ENCODE measurements at places on chromosomes 2 and 18.

- DNase-seq: no peak
Observed at GRCh38 chr2:46964835-46965560, 49.4 kb upstream of the MCFD2 start.

DNA sequence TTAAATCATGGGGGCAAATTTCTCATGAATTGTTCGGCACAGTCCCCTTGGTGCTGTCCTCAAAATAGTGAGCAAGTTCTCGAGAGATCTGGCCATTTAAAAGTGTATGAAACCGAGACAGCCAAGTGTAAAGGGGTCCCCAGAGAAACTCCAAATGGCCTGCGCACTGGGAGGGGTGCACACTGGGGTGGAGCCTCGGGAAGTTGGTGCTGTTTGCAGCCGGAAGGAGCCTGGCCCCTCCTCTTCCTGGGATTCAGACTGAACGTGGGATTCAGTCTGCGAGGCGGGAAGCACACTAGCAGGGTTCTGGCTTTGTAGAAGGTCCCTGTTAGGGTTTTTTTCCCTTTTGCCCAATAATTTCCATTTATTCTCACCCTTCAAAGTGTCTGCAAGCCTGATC is 48.8 kb downstream of the RABL2A start:
- no peak for DNase-seq

DNA sequence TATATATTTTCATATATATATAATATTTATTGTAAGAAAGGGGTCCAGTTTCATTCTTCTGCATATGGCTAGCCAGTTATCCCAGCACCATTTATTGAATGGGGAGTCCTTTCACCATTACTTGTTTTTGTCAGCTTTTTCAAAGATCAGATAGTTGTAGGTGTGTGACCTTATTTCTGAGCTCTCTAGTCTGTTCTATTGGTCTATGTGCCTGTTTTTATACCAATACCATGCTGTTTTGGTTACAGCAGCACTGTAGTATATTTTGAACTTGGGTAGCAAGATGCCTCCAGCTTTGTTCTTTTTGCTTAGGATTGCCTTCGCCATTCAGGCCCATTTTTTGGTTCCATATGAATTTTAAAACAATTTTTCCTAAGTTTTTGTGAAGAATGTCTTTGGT is 320.1 kb downstream of the CDH2 start:
- DNase-seq: no peak

DNA sequence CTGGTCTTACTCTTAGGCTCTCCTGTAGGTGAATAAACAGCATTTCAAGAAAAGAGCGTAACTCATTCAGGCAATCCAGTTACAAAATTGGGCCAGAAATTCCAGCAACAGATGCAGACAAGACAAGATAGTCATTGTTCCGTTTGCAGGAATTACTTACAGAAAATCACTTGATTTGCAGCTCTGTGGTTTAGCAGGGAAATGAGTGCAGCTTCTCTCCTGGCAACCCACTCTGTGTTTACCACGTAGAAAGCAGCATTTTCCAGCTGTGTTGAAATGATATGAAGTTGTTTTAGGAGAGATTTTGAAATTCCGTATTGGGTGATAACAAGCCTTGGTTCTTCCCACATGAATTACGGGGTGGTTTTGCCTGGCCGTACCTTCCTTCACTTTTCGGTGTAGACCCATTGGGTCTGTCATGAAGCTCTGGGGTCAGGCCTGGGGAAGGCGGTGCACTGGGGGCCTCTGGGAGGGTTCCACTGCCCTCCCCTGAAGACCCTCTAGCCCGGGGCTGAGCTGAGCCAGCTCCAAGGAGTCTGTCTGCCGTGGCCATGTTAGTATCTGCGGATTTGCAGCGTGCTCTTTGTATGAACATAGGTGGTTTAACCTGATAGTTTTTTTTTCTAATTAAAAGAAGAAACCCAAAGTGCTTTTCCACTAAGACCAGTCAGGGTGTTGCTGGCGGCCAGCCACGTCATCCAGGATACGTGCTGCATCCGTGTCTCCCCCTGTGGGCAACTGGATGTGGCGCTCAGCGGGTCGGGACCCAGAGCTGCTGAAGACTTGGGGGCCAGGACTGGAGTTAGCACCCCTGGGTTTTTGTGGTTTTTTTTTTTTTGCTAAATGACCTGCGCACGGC is 58.9 kb upstream of the KCNG2 start:
- DNase-seq: no peak

GRCh38 chr2:168848225-168848624 is 42.0 kb downstream of the SPC25 start:
- DNase-seq: no peak

GRCh38 chr2:110978756-110979470 is 141.8 kb upstream of the BCL2L11 start:
- DNase-seq: no peak

- DNase-seq: no peak
Observed at GRCh38 chr2:234394450-234394849, 102.4 kb downstream of the ARL4C start.

- DNase-seq: no peak
Observed at GRCh38 chr18:9814431-9814830, 71.3 kb upstream of the TXNDC2 start.

- DNase-seq: no peak
Observed at GRCh38 chr2:216644842-216645635, 11.8 kb downstream of the IGFBP2 start.

DNA sequence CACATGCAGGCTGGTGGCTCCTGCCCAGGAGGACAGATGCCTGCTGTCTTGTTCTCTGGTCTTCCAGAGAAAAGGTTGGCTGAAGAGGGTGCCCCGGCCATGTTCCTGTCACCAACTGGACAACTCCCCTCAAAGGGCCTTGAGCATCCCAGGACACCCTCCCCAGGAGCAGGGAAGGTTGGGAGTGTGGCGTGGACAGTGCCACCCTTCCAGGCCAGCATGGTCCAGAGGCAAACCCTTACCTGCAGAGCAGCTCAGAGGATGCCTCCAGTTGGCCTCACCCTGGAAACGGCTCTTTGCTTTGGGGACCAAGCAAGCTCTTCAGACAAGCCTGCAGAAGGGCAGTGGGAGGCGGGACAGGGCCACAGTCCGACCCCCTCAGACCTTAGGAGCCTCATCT is 4.9 kb upstream of the GPC1 start:
- no peak for DNase-seq

DNA sequence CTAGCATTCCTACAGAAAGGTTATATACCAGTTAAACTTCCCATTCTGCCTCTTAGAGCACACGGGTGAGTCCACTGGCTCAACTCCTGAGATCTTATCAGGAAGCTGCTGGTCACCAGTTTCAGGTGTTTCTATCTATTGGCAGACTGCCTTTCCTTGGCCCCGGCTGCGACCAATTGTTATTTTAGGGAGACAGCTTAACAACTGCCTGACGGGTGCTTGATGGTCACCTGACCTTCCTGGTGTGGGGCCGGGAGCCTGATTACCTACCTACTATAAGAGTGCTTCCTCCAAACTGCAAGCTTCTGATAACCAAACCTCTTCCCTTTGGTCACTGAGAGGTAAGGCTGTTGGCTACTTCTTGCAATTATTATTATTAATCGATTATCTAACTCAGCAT is 122.1 kb upstream of the XIRP2 start:
- no peak for DNase-seq

DNA sequence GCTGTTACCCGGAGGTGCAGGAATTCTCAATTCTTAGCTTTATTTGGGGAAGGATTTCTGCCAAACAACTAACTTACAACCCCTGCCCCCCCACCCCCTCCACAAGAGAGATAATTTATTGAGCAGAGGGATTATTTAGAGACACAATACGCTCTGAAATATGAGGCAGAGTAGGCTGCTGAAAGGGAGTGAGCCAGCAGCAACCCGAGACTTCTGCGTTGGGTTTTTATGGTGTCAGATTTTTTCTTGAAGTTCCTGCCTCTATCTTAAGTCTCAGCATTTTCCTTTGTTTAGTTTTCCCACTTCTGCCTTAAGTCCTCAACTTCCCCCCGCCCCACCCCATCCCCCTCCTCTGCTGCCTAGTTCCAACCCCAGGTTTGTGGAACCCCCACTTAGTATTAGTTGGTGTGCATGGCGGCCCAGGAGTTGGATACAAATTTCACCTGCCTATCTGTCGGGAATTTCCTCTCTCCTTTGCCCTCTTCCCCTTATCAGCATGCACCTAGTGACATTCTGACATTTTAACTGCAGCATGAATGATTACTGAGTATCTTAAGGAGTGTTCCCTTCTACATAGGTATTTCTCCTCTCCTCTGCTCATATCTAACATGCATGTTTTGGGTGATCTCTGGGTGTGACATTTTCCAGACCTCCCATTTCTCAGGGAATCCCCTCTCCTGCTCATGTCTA is 1635.9 kb upstream of the LRRTM1 start:
- no peak for DNase-seq

- no peak for DNase-seq
Observed at GRCh38 chr2:112156152-112156986, 18.2 kb downstream of the FBLN7 start.

GRCh38 chr2:81327911-81328310 is 1023.4 kb upstream of the LRRTM1 start:
- DNase-seq: no peak

- no peak for DNase-seq
Observed at GRCh38 chr2:14520385-14520945, 112.1 kb upstream of the LRATD1 start.

- DNase-seq: no peak
Observed at GRCh38 chr2:216216951-216217903, 108.1 kb downstream of the XRCC5 start.

- DNase-seq: no peak
Observed at GRCh38 chr2:193276560-193276959, 1081.8 kb upstream of the TMEFF2 start.

DNA sequence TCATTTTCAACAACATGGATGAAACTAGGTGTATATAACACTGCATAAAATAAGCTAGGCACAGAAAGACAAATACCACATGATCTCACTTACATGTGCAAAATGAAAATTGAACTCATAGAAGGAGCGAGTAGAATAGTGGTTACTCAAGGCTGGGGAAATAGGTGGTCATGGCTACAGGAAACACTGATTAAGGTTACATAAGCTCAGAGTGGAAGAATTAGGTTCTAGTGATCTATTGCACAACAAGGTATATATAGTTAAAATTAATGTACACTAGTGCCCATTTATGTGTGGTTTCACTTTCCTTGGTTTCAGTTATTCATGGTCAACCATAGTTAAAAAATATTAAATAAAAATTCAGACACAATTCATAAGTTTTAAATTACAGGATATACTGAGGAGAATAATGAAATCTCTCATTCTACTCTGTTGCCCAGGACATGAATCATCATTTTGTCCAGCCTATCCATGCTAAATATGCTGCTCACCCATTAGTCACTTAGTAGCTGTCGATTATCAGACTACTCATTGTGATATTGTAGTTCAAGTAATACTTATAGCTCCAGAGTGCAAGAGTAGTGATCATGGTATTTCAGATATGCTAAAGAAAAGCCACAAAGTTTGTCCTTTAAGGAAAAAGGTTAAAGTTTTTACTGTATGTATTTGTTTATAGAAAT is 1530.9 kb upstream of the LRRTM1 start:
- no peak for DNase-seq

DNA sequence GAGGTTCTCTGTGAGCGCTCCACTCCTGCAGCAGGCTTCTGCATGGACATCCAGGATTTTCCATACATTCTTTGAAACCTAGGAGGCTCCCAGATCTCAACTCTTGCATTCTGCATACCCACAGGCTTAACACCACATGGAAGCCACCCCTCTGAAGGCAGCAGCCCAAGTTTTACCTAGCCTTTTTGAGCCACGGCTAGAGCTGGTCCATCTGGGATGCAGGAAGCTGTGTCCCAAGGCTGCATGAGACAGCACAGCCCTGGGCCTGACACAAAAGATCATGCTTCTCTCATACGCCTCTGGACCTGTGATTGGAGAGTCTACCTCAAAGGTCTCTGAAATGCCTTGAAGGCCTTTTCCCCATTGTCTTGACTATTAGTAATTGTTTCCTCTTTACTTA is 53.6 kb upstream of the RPRM start:
- no peak for DNase-seq

DNA sequence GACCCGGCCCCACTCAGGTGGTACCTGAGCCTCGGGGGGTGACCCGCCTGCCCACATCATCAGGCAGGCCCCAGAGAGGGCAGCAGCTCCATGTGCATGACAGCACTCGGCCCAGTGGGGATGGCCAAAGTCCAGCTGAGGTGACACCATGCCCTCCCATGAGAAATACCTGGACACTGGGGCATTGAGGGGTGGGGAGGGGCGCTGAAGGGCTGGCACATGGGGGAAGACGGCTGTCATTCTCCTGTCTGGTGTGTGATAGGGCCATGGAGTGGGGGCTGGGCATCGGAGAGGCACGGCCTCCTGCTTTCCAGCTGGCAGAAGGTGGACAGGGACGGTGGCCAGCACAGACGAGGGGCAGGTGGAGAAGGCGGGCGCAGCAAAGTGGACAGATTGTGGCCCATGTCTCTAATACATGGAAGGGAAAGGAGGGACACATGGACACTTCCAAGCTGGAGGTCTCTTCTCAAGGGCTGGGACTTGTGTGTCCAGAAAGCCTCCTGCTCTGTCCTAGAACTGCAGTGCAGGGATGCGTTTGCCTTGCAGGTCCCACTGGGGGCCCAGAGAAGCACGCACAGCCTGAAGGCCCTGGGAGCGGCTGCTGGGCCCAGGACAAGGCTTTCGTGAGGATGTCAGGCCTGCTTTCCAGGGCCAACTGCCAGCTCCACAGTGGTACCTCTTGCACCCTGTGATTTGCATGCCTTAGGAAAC is 302.2 kb downstream of the NDUFA10 start:
- no peak for DNase-seq

DNA sequence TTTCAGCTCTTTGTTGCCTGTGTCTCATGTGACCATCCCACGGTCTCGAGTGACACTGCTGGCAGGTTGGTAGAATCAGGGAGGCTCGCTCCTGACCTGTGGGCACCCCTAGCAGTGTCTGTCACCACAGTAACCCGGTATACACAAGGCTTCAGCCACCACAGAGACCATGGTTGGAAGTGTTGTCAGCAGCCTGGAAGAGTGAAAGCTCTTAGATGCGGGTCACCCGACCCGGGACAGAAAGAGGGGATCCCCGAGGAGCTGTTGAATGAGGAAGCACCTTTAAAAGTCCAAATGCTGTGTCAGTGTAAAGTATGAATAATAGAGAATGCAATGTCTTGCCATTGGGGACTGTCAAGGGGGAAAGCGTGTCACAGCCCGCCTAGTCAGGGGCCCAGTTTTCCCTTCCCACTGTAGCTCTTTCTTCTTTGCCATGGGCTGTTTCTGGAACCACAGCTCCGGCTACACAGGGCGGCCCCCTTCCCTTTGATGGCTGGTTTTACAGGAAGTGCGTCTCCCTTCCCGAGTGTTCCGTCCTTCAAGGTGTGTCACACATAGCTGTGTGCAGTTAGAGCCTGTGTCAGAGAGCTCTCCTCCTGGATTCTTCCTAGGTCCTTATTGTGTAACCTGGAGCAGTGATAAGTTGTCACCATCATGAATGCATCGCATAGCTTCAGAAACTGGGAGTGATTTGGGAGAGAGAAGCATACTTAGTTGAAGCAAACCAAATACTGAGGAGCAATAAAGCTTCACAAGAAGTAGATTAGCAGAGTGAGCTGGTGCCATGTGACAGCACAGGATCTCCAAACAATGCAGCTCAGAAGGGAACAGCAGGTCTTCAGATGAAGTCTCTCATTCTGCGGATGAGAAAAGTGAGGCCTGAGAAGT is 81.4 kb downstream of the MTCL1 start:
- no peak for DNase-seq

- DNase-seq: no peak
Observed at GRCh38 chr2:10884574-10884975, 27.2 kb upstream of the KCNF1 start.

- no peak for DNase-seq
Observed at GRCh38 chr2:187842978-187843847, 289.0 kb upstream of the TFPI start.
